ENCODE measurements at places on chromosomes 4 and X. TPM values are rescaled to one million over a fixed set of nuclear protein-coding genes. Genes with fewer than 3 reads are reported as not detected.

TMPRSS11A gene
- total RNA-seq: not detected

- no peak for DNase-seq
Measured at GRCh38 chrX:121570072-121570841, 522.8 kb downstream of the GLUD2 start.

- no peak for DNase-seq
Measured at GRCh38 chrX:54007682-54008081, 36.6 kb downstream of the PHF8 start.

DNA sequence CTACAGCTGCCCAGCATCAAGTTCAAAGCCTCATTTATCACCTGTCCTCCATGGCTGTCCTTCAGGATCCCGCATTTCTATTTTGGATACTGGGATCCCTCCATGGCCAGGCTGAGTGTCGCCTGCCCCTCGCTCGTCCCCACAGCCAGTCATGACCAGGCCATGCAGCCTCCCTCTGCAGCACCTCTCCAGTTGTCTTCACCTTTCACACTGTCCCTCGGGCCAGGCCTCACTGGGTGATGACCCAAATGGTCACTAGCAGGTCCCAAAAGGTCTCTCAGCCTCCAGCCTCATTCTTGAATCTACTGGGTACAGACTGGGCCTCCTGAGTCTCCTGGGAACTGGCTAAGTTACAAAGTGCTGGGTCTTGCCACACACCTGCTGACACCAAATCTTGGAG lies 48.7 kb upstream of the HELT start:
- DNase-seq: no peak

RPS6KA6 gene
- 0.54 TPM for total RNA-seq

GRCh38 chrX:3271183-3271833 lies 75.1 kb downstream of the MXRA5 start:
- DNase-seq: no peak

GRCh38 chr4:8289151-8289750 lies 19.7 kb downstream of the HTRA3 start:
- peak; percentile 32 for DNase-seq

Data from Right ventricle myocardium superior (tissue), 1 donor.